SK-MEL-5 (cell line): ENCODE measurements at places on chromosomes 5 and 9. TPM values are rescaled to one million over a fixed set of nuclear protein-coding genes. Genes with fewer than 3 reads are reported as not detected.

PCDHGA1 gene
- total RNA-seq = 0.63 and 0.67 TPM in 2 replicates

AK1 gene
- 50.6 and 53.0 TPM in 2 replicates for total RNA-seq

PPP1R2B gene
- 0.08 and 0.11 TPM in 2 replicates for total RNA-seq

OMD gene
- not detected in 2 replicates for total RNA-seq

GFM2 gene
- total RNA-seq = 64.4 and 65.5 TPM in 2 replicates

SLCO4C1 gene
- 0.05 TPM in 2 replicates for total RNA-seq

PPP3R2 gene
- total RNA-seq = not detected in 2 replicates

BAAT gene
- total RNA-seq = 0.53 and 0.85 TPM in 2 replicates

NR2F1-AS1 gene
- total RNA-seq = 0.11 TPM in 1 of 2 replicates, not detected in the other

GFI1B gene
- total RNA-seq = 0.05 and 0.74 TPM in 2 replicates

WNT8A gene
- total RNA-seq = not detected in 2 replicates

CAVIN4 gene
- total RNA-seq = 0.69 and 1.0 TPM in 2 replicates

FGF10 gene
- not detected in 2 replicates for total RNA-seq

NMRK1 gene
- total RNA-seq = 16.0 and 20.9 TPM in 2 replicates

CSNK1G3 gene
- 46.5 and 47.5 TPM in 2 replicates for total RNA-seq

PCDHB5 gene
- 2.0 and 3.1 TPM in 2 replicates for total RNA-seq

TEX48 gene
- total RNA-seq = not detected in 2 replicates

PCDHB10 gene
- 0.37 and 0.40 TPM in 2 replicates for total RNA-seq

IL4 gene
- total RNA-seq = not detected in 2 replicates

SYNPO gene
- total RNA-seq = not detected in 2 replicates

LCNL1 gene
- not detected in 2 replicates for total RNA-seq

RNF208 gene
- total RNA-seq = not detected in 2 replicates

LMX1B gene
- 2.7 and 5.6 TPM in 2 replicates for total RNA-seq

PRDM9 gene
- total RNA-seq = not detected in 2 replicates

C5orf52 gene
- total RNA-seq = not detected in 2 replicates

FOXE1 gene
- 0.11 and 0.79 TPM in 2 replicates for total RNA-seq

PAEP gene
- 41.1 and 45.8 TPM in 2 replicates for total RNA-seq

ZNF366 gene
- 0.03 TPM in 1 of 2 replicates, not detected in the other for total RNA-seq

CAMLG gene
- 25.6 and 25.8 TPM in 2 replicates for total RNA-seq

HTR1A gene
- not detected in 2 replicates for total RNA-seq
